ENCODE measurements at places on chromosomes 7 and 10.

DNA sequence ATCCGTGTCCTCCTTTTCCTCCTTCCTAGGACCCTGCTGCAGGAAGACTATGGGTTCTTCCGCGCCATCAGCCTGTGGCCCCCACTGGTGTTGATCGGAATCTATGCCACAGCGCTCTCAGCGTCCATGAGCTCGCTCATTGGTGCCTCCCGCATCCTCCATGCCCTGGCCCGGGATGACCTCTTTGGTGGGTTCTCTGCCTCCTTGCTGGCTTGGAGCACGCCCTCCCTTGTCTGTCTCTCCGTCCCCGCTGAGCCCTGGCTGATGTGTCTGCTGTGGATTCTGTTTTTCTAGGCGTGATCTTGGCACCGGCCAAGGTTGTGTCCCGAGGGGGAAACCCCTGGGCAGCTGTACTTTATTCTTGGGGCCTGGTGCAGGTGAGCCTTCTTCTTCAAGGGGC, 7.3 kb upstream of the TRIP6 start:
- DNase-seq, result no peak

DNA sequence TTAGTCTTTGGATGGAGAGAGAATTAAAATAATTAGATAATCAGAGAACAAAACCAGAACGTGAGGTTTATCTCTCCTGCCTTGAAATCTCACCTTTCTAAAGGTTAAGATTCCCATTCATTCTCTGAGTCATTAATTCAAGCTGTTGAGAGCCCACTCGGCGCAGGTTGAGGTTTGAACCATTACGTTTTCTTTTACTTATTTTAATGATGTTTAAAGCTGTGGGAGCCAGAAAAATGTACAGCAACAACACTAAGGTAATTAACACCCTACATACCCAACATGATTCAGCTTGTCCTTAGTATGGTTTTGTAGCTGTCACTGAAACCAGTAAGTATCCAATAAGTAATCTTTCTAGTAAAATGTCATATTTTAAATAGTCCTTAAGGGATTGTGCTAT, 153.0 kb upstream of the ANK3 start:
- DNase-seq, result no peak

- DNase-seq, result no peak
Measured at GRCh38 chr10:354901-355617, 219.8 kb downstream of the ZMYND11 start.

GRCh38 chr10:62772186-62772974, 32.1 kb upstream of the ADO start:
- no peak for DNase-seq

- DNase-seq, result no peak
Measured at GRCh38 chr7:11751807-11752389, 80.1 kb downstream of the THSD7A start.

- no peak for DNase-seq
Measured at GRCh38 chr7:36289833-36290661, 99.6 kb upstream of the ANLN start.

DNA sequence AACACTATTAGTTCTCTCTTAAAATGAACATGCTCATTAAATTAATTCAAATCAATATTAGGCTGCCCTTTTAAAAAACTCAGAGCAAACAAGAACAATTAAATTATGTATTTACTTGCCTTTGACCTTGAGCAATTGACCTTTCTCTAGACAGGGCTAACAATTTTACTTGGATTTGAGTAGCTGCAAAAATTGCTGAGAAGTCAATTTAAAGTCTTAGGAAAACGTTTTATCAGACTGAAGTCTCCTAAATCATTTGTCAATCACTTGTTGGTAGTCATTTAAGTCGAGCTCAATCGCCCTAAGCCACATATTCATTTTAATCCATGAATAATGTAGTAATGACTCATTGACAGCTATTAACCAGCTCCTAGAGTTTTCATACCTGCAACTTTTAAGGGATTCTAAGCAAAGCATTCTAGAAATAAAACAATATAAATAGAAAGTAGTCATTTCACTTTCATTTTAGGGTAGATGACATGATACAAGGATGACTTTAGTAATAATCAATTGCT, 84.9 kb upstream of the SEC61G start:
- no peak for DNase-seq

DNA sequence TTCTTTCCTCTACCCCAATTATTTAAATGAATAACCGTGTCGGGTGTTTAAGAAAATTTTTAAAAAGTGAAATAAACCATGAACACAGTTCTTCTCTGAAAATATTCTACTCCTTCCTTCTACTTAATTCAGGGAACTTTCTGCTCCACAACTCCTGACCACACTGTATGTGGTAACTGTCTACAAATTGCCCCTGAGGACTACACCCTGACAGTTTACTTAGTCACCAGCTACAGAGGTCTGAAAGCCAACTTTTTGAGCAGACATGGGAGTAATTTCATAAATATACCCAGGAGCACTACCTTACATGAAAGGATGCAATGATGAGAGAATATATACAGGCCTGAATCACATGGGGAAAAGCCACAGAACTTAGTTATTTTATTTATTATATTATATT, 523.2 kb upstream of the SORCS1 start:
- DNase-seq, result no peak

DNA sequence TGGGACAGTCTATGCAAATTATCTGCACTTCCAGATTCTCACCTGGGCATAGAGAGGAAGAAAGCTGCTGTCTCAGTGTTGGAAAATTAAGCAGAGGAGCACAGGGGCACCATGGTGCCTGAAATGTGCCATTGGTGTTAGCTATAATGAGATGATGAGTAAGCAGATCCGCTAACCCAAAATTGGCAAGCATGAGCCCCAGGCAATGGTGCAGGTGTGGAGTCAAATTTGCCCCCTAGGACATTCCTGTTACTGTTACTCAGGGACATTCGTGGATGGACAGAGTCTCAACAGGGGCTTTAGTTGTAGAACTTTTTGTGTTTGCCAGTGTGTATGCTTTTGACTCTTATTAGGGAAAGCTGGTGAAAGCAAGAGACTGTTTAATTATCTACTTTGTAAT, 385.2 kb upstream of the KLF6 start:
- DNase-seq, result no peak

DNA sequence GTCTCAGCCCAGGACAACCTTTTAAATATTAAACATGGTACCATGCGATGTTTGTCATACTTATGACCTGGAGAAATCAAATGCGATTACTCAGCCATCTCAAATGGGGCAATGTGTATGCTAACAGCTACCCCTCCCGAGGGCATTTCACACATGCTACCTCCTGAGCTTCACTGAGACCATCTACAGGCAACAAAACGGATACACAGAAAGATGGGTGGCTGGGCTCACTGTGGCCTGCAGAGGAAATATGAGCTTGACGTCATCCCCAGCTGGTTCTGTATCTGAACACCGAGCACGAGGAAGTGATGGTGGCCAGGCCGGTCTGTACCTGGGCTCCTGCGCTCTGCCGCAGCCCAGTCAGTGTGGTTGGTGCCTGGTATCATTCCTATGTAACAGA, 374.3 kb downstream of the RPS24 start:
- DNase-seq, result no peak

GRCh38 chr7:85833066-85833465, 646.2 kb upstream of the SEMA3D start:
- DNase-seq, result no peak

GRCh38 chr7:51244053-51244452, 72.6 kb downstream of the COBL start:
- DNase-seq, result no peak

DNA sequence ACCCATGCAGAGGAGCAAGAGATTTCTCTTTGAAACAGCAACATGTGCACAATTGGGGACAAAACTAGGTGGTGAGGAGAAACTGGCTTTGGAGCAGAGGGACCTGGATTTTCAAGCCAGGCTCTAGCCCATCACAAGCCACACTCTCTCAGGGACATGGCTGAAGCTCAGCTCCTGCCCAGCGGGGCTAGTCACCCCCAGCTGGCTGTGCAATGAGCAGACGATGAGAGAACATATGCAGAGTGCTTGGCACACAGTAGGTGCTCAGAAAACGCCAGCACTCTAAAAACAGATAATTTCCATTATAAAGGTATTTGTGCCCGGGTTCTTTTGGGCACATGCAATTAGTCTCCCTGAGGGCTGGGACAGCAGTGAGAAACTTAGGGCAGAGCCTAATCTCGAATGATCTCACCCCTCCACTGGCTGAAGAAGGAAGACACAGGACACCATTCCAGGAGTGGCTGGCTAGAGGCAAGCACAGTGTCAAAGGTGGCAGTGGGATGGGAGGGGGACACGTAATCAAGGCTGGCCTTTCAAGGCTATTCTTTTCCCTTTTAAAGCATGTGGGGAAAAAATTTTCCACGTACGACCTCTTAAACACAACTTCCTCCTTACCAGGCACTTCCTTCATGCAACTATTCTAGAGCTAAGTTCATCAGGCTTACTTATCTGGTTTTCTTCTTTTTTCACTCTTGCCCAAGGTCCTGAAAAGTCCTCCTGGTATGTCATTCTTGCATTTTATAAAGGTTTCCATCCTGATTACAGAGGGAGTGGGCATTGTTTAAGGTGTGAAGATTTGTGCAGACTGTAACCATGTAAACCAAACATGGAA, 15.1 kb downstream of the FAM53B start:
- no peak for DNase-seq

DNA sequence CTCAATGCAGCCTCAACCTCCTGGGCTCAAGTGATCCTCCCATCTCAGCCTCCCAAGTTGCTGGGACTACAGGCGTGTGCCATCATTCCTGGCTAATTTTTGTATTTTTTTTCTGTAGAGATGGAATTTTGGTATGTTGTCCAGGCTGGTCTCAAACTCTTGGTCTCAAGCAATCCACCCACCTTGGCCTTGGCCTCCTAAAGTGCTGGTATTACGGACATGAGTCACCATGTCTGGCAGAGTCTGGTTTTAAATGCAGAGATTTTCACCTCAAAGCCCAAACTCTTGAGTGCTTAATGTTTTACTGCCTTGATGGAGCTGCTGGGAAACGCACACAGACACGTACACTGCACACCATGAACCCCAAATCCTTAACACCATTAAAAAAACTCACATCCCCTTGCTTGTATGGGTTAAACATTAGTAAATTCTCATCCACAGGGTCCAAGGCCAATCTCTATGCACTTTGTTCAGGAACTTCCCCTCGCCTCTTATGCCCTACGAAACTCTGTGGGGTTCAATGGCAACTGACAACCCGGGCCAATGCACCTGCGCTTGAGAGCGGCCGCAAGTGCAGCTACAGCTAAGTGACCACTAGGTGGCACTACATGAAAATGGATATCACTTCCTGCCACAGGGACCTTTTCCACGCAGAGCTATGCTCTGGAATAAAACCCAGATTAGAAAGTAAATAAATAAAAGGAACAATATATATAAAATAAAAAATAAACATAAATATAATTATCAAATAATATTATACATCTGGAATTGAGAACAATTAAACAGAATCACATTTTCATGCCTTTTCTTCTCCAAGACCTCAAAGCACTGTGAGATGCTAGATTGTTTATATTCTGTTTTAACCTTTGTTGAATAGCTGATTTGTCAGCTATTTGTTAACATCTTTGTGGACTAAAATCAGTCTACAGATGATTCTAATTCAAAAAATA, 66.9 kb upstream of the AFAP1L2 start:
- peak; percentile 40 for DNase-seq

GRCh38 chr10:114380060-114380459, 24.2 kb downstream of the AFAP1L2 start:
- no peak for DNase-seq

- DNase-seq, result no peak
Measured at GRCh38 chr7:24978843-24979469, 1.0 kb downstream of the OSBPL3 start.

DNA sequence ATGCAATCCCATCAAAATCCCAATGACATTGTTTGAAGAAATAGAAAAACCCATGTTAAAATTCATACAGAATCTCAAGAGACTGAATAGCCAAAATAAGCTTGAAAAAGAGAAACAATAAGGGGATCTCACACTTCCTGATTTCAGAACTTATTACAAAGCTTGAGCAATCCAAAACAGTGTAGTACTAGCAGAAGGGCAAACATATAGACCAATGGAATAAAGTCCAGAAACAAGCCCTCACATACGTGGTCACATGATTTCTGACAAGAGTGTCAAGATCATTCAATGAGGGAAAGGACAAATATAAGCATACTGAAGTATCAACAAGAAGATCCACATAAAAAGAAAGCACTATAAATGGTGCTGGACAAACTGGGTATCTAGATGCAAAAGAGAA, 31.9 kb downstream of the MICU1 start:
- no peak for DNase-seq

DNA sequence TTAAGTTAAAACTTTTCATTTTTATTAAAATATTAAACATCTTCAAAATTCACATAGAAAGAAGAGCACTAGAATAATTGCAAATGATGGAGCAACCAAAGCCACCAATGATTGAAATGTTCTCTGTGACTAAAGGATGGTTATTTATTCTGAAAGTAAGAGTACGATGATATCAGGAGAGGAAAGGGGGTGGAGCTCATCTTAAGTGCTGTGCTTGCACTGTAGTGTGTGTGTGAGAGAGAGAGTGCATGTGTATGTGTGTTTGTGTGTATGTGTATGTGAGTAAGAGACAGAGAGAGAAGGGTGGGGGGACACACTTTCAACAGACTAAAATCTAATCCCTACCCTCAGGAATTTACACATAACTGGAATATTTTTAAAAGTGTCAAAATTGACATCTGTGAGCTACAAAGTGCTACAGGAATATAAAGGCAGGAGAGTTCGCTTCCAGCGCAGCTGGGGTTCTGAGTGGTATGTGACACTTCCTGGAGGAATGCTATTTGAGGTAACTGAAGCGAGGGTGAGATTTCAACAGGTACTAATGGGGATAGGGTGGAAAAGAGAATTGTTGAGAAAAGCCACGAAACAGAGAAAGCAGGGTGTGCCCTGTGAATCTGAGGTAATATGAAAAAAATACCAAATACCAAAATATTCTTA, 57.2 kb upstream of the SMNDC1 start:
- no peak for DNase-seq

DNA sequence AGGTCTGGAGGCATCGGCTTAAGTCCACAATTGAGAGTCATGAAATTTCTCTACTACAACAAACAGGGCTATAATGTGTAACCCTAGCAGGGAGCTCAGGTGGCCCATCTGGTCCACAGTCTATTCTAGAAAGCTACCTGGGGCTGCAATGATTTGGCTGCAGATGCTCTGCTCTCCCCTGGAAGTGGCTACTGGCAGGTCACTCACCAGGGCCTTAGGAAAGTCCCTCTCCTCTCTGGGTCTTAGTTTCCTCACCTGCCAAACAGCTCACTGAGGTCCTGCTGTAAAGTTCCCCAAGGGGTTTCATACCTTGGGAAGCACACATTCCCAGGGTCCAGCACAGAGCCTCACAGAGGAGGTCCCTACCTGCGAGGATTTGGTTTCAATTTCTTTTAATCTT, 2.5 kb downstream of the IGFBP3 start:
- DNase-seq, result no peak

- DNase-seq, result no peak
Measured at GRCh38 chr7:20744954-20745446, 41.7 kb downstream of the SP8 start.

DNA sequence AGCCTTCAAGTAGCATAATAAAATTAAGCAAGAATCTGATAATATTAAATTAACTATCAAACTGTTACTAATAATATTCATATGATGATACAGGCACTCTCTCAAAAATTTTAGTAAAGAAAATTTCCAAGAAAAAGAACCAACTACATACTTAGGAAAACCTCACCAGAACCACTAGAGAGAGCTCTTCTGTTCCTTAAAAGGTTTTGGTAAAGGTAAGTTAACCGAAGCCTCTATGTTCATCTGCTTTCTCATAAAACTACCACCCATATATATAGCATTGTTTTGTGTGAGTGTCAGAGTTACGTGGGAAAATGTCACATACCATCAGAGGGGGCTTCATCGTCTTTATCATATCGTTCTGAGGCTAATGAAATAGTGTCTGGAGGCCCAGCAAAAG, 20.7 kb downstream of the SKAP2 start:
- no peak for DNase-seq

Data from stimulated activated CD8-positive, alpha-beta memory T cell treated with anti-CD3 and anti-CD28 coated beads, Interleukin-7, amount 100 ng/mL, for 24 hours (primary cell).